Stimulated activated CD4-positive, alpha-beta T cell treated with anti-CD3 and anti-CD28 coated beads, Interleukin-15, amount 100 ng/mL, for 1 hour (primary cell): ENCODE measurements at places on chromosomes 6 and 20.

DNA sequence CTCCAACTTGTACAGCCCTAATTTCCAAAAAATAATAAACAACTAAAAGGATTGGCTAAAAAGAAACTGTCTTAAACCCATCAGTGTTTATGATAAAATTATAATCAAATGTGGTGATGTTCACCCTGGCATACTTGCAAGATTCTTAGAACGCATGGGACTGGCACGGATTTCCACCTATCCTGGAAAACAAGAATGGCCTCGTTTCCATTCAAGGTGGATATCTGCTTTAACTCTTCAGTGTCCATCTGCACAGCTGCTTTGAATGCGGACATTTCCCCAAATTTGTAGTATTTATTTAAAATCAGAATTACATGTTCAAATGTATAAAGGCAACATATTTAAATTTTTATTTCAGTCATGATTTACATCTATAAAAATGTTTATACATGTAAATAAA is 4.2 kb downstream of the CNR1 start:
- DNase-seq = no peak

DNA sequence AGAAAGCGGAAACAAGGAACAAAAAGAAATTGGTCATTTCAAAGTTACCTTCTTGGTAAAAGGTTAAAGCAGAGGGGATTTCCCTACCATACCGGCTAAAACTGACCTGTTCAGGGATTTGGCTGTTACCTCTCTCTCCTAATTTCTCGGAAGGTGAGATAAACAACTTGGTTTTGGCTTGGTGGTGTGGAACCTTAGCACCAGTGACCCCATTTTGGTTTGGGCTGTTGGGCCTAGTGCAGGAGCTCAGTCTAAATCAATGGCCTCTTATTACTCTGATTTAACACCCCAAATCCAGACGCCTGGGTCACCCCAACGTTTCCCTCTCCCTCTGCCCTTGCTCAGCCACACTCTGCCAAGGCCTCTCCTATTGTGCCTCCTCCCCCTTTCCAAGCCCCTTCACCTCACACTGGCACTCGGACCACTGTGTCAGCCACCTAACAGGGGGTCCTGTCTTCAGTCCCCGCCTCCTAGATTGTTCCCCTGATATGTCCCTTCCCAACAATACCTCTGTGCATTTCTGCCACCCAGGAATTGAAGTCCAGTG is 8.3 kb downstream of the NCR2 start:
- DNase-seq = no peak

DNA sequence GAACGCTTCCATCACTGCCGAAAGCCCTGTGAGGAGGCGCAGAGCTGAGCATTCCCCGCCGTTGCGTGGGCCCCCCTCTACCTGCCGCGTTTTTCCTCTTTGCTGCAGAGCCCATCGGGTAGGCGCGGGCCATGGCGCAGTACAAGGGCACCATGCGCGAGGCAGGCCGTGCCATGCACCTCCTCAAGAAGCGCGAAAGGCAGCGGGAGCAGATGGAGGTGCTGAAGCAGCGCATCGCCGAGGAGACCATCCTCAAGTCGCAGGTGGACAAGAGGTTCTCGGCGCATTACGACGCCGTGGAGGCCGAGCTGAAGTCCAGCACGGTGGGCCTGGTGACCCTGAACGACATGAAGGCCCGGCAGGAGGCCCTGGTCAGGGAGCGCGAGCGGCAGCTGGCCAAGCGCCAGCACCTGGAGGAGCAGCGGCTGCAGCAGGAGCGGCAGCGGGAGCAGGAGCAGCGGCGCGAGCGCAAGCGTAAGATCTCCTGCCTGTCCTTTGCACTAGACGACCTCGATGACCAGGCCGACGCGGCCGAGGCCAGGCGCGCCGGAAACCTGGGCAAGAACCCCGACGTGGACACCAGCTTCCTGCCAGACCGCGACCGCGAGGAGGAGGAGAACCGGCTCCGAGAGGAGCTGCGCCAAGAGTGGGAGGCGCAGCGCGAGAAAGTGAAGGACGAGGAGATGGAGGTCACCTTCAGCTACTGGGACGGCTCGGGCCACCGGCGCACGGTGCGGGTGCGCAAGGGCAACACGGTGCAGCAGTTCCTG is 693 bp downstream of the FAM50B start:
- no peak for DNase-seq

DNA sequence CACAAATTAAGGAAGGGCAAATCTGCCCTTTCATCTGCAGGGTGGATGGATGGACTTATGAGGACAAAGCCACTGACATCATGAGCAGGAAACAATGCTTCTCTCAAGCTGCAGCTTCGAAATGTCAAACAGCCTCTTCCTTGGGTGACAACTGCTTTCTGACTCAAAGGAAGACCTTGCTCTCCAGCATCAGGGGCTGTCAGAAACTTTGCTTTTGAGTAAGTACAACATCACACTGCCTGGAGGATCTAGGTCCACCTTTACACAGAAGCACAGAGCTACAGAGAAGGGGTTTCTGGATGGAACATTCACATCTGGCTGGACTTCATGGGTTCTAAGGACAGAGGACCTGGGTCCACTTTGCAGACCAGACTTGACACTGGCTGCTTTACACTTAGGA is 5.9 kb downstream of the CST1 start:
- DNase-seq = no peak

- no peak for DNase-seq
Observed at GRCh38 chr20:56843386-56843785, 214.3 kb downstream of the TFAP2C start.

GRCh38 chr20:36266189-36266588 is 29.9 kb downstream of the AAR2 start:
- no peak for DNase-seq
